Hindlimb muscle (tissue), 1 donor: ENCODE measurements at places on chromosomes 5 and 9. TPM values are rescaled to one million over a fixed set of nuclear protein-coding genes. Genes with fewer than 3 reads are reported as not detected.

ORM1 gene
- 0.30 TPM for polyA plus RNA-seq

CSF2 gene
- not detected for polyA plus RNA-seq

PCDHGB6 gene
- polyA plus RNA-seq, result 4.0 TPM

IFNA2 gene
- polyA plus RNA-seq, result not detected

FGF18 gene
- 14.4 TPM for polyA plus RNA-seq

DROSHA gene
- 45.8 TPM for polyA plus RNA-seq

KCNV2 gene
- 0.12 TPM for polyA plus RNA-seq

LEAP2 gene
- polyA plus RNA-seq, result 2.6 TPM

DNA sequence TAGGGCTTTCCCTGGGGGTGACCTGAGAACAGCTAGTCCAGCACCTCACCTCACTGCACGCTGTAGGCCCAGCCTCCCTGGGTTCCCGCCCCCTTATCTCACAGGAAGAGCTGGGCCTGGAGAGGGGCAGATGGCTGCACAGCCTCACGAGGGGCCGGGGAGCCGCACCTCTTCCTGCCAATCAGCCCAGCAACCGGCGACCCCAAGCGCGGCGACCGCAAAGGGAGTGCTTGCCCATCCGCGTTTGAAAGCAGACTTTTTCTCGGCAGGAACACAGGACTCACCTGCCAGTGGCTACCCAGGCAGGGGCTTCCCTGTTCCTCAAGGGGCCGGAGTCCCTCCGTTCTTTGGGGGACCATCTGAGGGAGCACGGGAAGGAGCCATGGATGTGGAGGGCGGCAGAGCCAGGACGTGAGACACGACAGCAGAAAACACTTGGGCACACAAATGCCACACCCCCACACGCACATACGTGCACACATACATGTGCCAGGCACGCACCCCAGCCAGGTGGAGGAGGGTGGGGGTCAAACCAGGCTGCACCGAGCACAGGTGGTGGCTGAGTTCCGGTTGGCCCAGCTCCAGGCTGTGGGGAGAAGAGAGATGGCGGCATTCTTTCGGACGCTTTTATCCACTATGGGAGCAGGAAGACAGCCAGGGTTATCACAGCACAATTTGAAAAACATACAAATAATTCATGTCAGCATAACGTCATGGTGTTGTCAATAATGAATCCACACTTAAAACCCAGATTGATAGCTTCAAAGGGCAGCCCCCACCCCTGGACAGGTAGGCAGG is 11.3 kb downstream of the TMEM250 start:
- no peak for DNase-seq

DNA sequence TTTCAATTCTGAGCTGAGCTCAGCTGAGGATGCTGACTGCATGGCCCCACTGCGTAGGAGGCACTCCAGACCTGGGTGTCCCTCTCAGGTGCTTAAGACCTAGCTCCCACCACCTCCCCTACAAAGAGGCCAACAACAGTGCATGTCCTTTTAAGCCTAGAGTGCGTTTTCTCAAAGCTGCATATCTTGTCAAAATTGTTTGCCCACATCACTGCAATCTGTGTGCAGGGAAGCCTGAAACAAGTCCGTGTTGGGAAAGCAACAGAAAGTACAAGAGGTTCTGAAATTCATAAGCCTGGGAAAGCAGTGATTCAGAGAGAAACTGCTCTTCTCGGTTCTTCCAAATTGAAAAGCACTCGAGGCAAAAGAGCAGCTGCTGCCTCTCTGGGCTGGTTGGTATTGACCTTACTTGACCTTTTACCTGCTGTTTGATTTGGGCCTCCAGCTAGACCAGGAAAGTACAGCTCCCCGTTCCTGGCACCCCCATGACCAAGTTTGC is 238.4 kb downstream of the NR2F1-AS1 start:
- no peak for DNase-seq

DNA sequence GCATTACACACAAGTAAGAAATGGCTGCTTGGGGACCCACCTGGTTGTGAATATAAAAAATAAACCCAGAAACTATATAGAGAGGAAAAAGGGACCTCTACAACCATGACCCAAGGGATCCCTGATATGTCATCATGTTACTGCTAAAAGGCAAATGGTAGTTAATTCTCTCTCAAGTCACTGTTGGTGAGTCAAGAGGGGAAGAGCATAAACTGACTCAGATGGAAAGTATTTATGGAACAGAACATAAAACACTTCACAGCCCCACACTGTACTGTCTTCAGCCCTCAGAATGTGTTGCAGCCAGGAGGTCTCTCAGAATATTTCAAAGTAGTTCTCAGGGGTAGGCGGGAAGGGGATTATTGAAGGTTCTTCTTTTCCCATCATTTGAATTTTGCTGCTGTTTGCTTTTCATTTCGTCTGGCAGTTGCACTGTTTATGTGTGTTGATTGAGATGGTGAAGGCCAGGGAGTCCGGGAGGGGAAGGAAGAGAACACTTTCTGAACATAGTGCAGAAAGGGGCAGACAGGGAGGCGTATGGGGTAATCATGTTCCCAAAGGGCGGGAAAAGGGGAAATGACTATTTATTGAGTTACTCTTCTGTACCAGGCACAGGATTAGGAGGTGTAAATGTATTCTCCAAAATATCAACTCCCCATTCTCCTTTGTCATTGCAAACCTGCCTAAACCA is 85.5 kb downstream of the TEK start:
- no peak for DNase-seq

DNA sequence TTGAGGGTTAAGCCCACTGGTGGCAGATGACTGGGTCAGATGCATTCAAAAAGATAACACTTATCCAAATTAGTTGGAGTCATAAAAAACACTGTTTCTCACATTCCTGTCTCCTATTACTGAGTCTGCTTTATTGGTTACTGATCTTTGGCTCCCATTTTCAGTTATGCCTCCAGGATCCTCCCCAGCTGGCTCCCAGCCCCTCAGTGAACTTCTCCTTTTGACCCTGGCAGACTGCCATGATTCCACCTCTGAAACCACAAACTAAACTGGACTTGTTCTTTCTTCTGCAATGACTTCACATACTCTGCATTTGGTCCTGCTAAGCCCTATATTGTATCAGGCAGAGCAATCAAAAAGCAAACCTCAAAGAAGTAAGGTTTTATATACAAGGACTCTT is 860.8 kb upstream of the DMAC1 start:
- DNase-seq, result peak; percentile 67

GRCh38 chr5:102818934-102819333 is 63.8 kb downstream of the PAM start:
- DNase-seq, result no peak

- DNase-seq, result no peak
Observed at GRCh38 chr9:110777196-110777875, 108.7 kb downstream of the MUSK start.

- no peak for DNase-seq
Observed at GRCh38 chr5:96256795-96257470, 176.1 kb downstream of the PCSK1 start.

- DNase-seq, result no peak
Observed at GRCh38 chr5:57358796-57359592, 123.6 kb downstream of the ACTBL2 start.

- no peak for DNase-seq
Observed at GRCh38 chr9:36911601-36912412, 122.3 kb downstream of the PAX5 start.

GRCh38 chr9:105138306-105138801 is 106.1 kb upstream of the SLC44A1 start:
- DNase-seq, result peak; percentile 57

- DNase-seq, result no peak
Observed at GRCh38 chr9:37511016-37512010, 25.6 kb downstream of the POLR1E start.

DNA sequence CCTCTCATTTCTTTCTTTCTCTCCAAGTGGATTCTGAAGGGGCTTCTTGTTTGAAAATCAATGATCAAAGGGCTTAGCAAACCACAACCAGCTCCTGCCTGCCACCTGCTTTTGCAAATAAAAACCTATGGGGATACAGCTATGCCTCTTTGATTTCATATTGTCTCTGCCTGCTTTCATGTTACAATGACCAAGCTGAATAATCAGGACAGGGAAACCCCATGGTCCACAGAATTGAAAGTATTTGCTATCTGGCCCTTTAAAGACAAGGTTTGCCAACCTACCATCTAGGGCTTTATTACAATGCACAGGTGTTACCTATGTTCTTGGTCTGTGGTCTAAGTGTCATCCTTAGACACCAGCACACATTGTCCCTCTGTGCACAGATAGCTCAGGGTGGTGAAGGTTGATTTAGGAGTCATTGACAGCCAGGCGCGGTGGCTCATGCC is 28.8 kb upstream of the PLIN2 start:
- DNase-seq, result no peak

- DNase-seq, result no peak
Observed at GRCh38 chr5:54835647-54836046, 149.7 kb downstream of the ESM1 start.

DNA sequence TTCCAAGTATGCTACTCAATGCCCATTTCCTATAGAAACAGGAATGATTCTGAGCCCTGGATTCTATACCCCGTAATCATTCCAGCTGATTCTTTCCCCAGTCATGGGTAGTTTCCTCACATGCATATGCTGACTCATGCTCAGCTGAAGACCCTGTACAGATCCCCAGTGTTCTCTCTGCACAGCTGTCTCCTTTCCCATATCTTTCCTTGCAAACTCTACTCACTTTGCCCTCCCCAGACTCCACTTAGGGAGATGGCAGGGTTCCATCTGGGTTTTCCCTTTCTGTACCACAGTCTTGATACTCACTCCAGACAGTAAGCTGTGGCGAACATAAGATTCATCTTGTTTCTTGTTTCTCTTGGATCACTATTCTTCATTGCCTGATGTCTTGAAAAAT is 357.6 kb downstream of the RAB3C start:
- DNase-seq, result peak; percentile 29

GRCh38 chr5:137220523-137220927 is 278.6 kb downstream of the SPOCK1 start:
- no peak for DNase-seq

GRCh38 chr9:121636341-121636865 is 15.0 kb upstream of the DAB2IP start:
- peak; percentile 69 for DNase-seq

GRCh38 chr9:128304136-128304970 is 17.9 kb downstream of the TRUB2 start:
- no peak for DNase-seq

- no peak for DNase-seq
Observed at GRCh38 chr9:125739436-125739835, 7.7 kb upstream of the PBX3 start.

DNA sequence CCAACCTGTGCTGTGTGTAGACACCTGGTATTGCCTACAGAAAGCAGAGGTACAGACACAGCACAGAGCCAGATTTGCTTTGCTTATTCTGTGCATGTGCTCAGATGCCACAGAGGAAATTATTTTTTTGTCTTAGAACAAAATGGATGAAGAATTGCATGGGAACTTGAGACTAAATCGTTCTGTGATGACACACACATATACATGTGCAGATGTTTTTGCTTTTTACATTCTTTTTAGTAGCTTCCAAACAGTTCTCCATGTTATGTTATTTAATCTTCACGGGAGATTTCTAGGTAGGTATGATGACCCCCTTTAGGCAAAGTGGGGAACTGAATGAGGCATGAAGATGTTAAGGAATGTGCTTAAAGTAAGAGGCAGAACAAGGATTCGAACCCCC is 221.5 kb upstream of the PANK3 start:
- DNase-seq, result no peak

- no peak for DNase-seq
Observed at GRCh38 chr5:173138707-173139106, 5.6 kb upstream of the BNIP1 start.

DNA sequence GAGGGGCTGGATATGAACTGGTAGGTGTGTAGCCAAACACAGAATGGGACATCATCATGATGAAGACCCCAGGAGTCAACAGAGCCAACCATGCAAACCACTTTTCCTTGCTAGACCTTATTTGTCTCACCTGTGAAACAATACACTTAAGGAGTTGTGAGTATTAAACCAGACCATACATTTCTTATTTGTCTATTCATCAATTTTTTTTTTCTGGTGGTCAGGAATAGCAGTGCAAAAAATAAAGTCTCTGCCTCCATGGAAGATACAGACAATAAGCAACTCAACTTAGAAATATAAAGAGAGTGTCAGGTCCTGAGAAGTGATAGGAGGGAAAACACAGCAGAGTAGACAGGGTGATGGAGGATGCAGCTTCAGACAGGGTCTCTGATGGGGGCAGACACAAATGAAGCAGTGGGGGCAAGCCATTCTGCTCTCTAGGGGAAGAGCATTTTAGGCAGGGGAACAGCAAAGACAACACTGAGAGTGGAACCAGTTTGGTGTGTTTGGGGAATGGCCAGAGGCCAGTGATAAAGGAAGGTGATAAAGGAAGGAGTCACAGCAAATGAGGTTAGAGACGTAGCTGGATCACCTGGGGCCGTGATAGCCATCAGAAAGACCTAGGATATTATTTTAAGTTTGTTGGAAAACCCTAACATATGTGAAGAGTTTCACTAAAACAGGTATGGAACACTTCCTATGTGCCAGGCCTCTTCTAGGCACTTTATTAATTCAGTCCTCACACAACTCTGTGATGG is 256.2 kb downstream of the MAN2A1 start:
- DNase-seq, result no peak

DNA sequence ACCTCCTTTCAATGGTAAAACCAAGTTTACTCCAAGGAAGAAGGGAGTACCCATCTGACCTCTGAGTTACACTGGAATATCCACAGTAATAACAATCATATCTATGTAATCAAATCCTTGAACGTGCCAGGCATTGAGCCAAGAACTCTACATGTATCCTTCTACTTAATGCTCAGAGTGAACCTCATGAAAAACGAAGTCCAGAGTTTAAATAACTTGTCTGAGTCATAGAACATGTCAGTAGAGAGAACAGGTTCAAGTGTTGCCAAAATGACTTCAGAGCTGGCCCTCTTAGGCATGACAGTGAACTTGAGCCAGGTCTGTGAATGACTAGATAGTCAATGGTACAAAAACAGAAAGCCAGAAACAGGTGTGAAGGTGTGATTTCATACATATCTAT is 164.1 kb upstream of the ZNF618 start:
- DNase-seq, result peak; percentile 18

GRCh38 chr9:19087106-19088000 is 15.4 kb downstream of the HAUS6 start:
- no peak for DNase-seq

DNA sequence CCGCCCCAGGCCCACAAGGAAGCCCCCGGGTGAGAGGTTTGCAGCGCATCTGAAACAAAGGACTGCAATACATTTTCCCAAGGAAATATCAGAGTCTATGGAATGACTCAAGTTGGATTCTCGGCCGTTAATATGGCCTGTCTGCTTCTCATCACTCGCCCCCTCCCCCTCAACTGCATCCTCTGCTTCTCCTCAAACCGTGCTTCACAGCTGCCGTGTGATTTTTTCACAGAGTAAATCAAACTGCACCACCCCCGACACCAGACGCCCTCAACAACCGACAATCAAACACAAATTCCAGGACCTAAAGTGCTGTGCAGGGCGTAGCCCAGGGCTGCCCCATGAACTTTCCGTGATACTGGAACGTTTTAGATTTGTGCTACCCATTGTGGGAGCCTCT is 176.9 kb downstream of the ROR2 start:
- DNase-seq, result no peak

GRCh38 chr5:79850941-79851340 is 140.1 kb downstream of the MTX3 start:
- DNase-seq, result peak; percentile 38
